ENCODE measurements at places on chromosomes 11 and 22.

- DNase-seq = no peak
Measured at GRCh38 chr11:70131606-70132190, 53.6 kb downstream of the ANO1 start.

GRCh38 chr11:62125316-62125715, 1.5 kb downstream of the INCENP start:
- DNase-seq = no peak

DNA sequence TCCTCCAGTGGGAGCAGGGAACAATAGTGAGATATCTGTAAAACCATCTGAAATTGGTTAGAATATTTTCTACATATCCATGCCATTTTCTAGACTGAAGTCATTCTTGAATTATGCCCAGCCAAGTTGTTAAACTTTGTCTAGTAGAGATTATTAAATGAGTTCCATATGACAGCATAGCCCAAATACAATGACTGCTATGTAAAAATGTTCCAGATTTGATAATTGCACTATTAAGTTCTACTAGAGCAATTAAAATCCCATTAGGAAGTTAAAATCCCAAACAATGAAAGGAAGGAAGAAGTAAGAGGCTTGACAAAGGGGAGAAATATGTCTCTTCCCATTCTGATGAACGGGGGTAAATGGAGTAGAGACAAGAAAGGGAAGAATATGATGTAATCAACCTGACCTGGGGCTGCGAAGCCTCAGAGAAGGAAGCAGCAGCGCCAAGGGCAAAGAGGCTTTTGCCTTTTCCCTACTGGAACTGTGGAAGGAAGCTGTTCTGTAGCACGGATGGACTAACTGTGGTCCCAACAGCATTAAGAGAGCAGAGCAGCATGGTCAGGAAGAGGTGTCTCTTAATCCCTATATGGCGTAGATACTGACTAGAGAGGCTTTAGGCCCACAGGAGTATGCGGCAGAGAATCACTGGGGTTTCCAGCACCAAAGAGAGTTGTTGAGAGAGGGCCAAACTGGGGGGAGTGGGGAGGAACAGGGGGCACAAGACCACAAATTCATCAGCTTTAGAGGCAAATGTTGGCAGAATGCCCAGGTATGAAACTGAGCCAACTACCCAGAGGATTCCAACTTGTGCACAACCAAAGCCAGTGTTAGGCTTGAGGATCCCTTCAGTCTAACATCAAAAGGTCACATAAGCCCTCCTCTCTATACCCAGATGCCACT, 26.7 kb downstream of the RRP8 start:
- no peak for DNase-seq

- DNase-seq = no peak
Measured at GRCh38 chr11:115599125-115599524, 94.9 kb upstream of the CADM1 start.

- DNase-seq = no peak
Measured at GRCh38 chr22:27106985-27107384, 449.6 kb downstream of the MIAT start.

- no peak for DNase-seq
Measured at GRCh38 chr11:125211948-125212340, 47.4 kb downstream of the PKNOX2 start.

GRCh38 chr22:45896964-45897538, 79.9 kb downstream of the WNT7B start:
- DNase-seq = no peak

GRCh38 chr22:46536537-46537224, 739 bp downstream of the CELSR1 start:
- DNase-seq = no peak
